ENCODE measurements at places on chromosomes 3 and 15. TPM values are rescaled to one million over a fixed set of nuclear protein-coding genes. Genes with fewer than 3 reads are reported as not detected.

DNA sequence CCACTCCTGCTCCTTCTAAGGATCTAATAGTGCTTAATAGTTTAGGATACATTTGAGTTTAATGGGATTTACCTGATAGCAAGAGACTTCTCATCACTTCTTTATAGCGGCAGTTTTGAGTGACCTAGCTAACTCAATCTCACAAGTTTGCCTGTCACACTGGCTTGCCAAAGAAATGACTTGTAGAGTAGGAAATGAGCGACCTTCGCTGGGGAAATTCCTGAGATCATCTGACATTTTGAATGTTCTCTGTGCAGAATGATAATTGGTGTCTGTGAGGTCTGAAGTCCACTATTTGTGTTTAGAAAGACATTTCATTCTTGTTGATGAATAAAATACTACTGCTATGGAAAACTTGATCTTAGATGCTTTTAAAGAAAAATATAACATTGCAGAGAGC lies 30.3 kb downstream of the SUCLG2 start:
- DNase-seq, result no peak

- no peak for DNase-seq
These were observed 25.5 kb downstream of the EIF2AK4 start for GRCh38 chr15:39959411-39959810.

- DNase-seq, result no peak
These were observed 49.1 kb downstream of the NR1I2 start for GRCh38 chr3:119831022-119831421.

DNA sequence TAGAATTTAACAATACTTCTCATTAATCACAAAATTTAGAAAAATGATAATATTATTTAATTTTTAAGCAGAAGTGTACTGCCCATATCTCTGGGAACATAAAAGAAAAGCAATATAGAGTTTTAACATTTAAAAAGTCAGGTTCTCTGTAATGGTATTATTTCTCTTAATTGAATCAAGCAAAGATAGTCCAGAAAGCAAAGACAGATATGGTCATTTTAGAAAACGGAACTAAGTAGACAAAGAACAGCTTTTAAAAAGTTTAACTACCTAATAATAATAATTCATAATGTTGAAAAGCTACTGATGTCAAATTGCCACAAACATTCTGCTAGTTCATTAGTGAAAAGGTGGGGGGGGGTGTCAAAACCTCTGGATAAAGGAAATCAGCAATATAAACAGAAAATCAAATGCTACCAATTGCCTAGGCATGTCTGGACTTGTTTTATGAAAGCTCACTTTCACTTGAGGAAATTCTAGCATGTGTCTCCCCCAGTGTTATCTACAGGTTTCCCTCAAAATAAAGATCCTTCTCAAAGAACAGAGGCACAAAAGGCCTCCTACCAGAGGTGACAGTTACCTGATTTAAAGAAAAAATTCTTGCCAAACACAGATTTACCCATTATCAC lies 1.7 kb downstream of the ZMAT3 start:
- no peak for DNase-seq

- DNase-seq, result no peak
These were observed 3.1 kb downstream of the SEMA3G start for GRCh38 chr3:52441772-52442332.

DNA sequence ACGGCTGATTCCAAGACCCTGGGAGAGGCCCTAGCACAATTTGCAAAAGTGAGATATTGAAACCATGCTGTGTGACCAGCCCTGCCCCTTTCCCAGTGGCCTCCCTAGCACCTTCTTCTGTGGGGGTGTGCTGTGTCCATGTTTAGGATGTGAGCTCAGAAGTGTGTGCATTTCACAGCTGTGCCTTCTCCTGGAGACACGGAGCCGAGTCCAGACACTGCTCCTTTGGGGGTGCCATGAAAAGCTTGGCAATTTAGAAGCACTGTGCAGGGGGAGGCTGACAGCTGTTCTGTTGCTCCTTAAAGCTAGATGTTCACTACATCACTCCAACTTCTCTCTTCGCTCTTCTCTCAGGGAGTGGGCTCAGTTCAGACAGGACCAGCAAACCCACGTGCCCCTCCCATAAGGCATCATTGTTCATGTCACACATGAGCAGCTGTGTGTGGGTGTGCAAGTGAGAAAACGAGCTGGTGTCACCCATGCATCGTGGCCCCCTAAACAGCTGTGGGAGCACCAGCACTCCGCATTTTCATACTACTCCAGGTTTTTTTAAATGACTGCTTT lies 492.6 kb downstream of the GABRG3 start:
- no peak for DNase-seq

DNA sequence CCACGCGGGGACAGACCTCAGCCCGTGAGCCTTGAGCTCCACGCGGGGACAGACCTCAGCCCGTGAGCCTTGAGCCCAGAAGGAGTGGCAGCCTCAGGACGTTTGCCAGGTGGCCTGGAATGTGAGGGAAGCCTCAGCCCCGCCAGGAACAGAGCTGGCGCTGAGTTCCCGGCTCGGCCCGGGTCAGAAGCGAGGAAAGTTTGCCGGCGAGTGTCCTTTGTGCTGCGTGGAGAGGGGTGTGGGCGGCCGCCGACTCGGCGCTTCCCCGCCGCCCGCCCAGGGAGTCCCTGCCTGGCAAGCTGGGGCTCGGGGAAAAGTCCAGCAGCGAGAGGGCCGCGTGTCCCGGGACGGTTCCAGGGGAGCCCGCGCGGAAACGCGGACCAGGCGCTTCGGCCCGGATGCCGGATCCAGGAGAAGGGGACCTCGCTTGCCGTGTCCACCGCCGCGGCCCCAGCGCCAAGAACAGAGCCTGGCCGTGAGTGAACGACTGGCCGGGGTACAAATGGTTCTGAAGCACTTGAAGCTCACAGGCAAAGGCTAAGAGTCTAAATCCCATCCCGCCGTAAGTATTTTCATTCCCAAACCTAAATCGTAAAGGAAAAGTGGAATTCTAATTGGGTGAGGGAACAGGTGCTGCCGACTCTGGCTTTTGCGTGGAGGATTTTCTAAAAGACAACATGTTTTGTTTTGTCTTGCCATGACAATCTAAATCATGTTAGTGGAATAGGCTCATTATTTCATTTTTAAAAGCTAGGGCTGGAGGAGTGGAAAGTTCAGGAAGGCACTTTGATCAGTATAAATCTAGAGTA lies 1.7 kb downstream of the LRRN1 start:
- DNase-seq, result no peak

- no peak for DNase-seq
These were observed 80.8 kb downstream of the ISG20 start for GRCh38 chr15:88719654-88720053.

DNA sequence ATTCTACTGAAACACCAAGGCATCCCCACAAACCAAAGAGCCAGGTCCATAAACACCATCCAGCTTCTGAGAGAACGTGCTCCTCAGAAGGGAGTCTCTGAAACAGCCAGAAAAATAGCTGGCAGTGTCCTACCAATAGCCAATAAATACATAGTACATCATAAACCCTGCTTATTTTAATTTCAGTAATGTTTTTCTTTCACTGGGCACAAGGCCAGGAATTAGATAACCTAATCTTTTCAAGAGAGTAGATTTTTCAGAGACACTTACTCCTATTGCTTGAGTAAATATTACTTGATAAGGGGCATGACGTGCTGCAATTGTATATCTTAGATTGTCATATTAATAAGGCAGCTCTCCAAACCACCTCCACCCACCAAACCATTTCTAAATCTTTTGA lies 22.7 kb downstream of the GADL1 start:
- DNase-seq, result no peak

GRCh38 chr3:37992271-37993066 lies 1.9 kb downstream of the VILL start:
- no peak for DNase-seq

DNA sequence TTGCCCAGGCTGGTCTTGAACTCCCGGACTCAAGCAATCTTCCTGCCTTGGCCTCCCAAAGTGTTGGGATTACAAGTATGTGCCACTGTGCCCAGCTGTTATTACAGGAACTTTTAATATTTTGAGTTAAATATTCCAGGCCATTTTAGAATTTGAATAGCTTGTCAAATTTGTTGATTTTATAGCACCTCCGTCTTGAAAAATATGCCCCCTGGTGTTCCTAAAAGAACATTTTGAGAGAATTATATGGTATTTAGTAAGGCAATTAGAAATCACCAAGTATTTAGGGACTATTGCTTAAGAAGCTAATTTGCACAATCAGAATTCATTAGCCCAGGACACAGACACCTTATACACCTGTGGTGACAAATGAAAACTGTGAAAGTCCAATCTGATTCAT lies 23.7 kb downstream of the PDE8A start:
- no peak for DNase-seq

- DNase-seq, result no peak
These were observed 60.2 kb downstream of the GPD1L start for GRCh38 chr3:32166654-32167053.

DNA sequence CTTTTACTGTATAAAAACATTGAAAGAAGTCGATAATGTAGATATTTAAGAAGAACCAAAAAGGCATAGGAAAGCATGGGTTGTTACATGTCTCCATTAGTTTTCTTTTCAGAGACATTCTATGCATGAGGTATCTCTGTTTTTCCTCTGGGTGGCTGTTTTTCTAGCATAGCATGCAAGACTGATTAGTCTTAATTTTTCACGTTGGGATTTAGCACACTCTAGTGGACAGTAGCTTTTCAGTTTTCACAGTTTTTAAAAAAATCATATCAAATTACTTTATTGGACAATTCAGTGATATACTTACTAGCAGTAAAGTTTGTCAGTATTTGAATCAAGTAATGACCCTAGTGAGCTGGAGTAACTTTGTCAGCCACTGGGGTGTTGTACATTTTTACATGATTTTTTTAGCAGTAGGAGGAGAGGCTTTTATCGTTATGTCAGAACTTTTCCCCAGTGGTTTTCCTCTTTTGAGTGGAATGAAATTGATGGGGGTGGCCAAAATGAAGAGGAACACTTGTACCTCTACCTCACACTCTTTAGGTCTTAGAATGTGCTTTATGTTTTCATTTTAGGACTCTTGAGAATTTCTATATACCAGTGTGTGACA lies 57.2 kb downstream of the SEC22A start:
- DNase-seq, result no peak

- no peak for DNase-seq
These were observed 218.5 kb downstream of the BBX start for GRCh38 chr3:107740992-107741896.

DNA sequence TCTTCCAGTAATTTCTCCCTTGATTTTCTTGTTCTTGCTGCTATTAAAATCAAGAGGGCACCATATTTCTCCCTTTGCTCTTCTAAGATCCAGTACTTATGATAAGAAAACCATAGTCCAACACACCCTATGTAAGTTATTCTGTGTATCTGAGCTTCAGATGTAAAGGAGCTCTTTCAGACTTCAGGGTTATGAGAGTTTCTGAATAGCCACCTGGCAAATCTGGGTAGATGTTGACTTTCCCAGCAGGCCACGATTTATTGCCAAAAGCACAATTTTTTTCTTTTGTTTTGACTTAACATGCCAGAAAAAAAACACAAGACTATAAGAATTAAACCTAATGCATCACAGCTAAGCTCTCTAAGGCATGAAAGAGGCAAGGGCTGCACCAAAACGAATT lies 1045.0 kb downstream of the FHIT start:
- no peak for DNase-seq

DNA sequence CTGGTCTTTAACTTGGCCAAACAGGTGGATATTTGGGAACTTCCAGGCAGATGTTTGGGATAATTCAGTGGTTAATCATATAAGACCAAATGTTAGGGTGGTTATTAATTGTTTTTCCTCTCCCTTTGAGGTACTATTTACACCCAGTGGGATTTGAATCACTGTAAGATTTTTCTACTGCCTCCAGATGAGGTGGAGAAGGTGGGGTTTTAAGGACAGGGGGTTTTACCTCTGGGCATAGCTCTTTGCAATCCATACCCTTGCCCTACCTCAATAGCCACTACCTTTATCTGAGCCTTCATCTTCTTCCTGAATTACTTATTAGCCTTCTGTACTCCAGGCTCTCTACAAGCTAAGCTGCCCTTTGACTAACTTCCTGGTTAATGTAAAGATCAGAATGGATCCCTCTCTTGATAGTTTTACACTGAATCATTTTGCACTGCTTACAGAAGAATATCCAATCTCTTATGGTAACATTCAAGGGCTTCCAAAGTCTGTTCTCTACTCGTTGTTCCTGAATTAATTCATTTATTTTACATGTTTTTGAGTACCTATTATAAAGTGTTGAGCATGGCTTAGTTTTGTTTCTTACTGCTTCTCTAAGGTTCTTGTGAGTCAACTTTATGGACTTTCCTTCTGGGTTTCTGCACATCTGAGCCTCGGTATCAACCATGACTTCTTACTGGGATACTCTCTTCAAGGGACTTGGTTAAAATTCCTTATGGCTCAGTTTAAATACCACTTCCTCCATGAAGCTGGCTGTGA lies 331.2 kb upstream of the TBL1XR1 start:
- no peak for DNase-seq

DNA sequence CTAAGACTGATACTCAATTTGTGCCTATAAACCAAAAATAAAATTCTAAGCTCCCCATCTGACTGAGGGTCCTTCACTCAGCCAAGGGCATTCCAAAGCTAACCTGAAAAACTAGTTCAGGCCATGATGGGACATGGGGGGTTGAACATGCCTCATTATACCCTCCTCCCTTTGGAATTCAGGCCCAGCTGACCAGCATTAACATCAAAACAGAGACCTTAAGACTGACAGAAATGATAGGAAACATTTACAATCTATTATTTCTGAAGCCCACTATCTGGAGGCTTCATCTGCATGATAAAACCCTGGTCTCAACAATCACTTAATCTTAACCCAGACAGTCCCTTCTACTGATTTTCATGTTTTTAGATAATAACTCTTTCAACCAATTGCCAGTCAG lies 140.4 kb downstream of the ANO10 start:
- DNase-seq, result no peak

DNA sequence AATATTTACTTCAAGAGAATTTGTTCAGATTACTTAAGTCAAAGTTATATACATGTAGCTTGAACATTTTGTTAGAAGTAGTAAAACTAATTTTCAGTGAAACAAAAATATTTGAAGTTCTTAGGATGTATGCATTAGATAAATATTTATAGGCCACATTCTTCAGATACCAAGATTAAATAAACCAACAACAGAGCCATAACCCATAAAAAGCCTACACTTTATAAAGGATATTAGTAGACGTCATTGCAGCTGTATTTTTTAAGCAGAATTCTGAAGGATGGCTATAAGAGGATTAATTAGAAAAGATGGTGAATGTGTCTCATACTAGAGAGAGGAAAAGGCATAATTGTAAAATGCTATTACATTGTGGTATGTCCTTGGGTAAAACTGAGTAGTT lies 449.7 kb upstream of the ALCAM start:
- DNase-seq, result no peak

GRCh38 chr15:101651554-101652097 lies 555 bp downstream of the TM2D3 start:
- DNase-seq, result no peak

- no peak for DNase-seq
These were observed 275.0 kb downstream of the XXYLT1 start for GRCh38 chr3:194995922-194996321.

Gene RPL29
- 2,826 TPM for total RNA-seq

Gene DUOXA2
- total RNA-seq, result 6.3 TPM

Gene BMF
- total RNA-seq, result 1.8 TPM

Gene GNB5
- total RNA-seq, result 18.3 TPM

Gene CAMK2N2
- not detected for total RNA-seq

Gene BCL2A1
- total RNA-seq, result 2.7 TPM

Gene SLC9C1
- total RNA-seq, result not detected

Gene POPDC2
- total RNA-seq, result 0.91 TPM

Gene EOMES
- total RNA-seq, result 0.23 TPM

Gene UROC1
- not detected for total RNA-seq

Gene OXTR
- total RNA-seq, result 4.7 TPM

Gene VIPR1
- total RNA-seq, result 15.4 TPM

Gene CFAP44
- 8.6 TPM for total RNA-seq

Gene NPAP1
- total RNA-seq, result not detected

Gene NRG4
- total RNA-seq, result 1.9 TPM
